Ascending aorta (tissue), 2 donors: ENCODE measurements at places on chromosomes 5 and 9. TPM values are rescaled to one million over a fixed set of nuclear protein-coding genes. Genes with fewer than 3 reads are reported as not detected.
A peak's percentile ranks its signal among the peaks of the same experiment; 100 is the strongest.

GRCh38 chr5:156883316-156883875, 33.3 kb downstream of the PPP1R2B start:
- no peak for DNase-seq

The LHX2 gene
- total RNA-seq = not detected

DNA sequence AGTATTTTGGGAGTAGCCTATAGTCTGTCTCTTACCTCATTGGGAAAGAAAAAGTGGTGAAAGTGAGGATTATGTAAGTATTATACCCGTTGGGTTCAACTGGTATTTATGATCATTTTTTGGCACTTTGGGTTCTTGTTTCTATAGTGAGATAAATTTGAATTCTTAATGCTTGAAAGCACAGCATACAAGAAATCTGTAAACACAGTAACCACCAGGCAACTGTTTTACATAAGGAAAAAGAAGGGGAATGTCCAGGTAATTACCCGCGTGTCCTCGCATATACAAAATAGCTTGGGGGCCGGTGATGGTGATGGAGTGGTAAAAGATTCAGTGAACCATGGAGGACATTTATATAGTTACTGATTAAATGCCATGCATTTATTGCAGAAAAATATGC, 60.5 kb downstream of the BASP1 start:
- DNase-seq = no peak

- no peak for DNase-seq
Observed at GRCh38 chr5:128551476-128551875, 13.4 kb upstream of the FBN2 start.

DNA sequence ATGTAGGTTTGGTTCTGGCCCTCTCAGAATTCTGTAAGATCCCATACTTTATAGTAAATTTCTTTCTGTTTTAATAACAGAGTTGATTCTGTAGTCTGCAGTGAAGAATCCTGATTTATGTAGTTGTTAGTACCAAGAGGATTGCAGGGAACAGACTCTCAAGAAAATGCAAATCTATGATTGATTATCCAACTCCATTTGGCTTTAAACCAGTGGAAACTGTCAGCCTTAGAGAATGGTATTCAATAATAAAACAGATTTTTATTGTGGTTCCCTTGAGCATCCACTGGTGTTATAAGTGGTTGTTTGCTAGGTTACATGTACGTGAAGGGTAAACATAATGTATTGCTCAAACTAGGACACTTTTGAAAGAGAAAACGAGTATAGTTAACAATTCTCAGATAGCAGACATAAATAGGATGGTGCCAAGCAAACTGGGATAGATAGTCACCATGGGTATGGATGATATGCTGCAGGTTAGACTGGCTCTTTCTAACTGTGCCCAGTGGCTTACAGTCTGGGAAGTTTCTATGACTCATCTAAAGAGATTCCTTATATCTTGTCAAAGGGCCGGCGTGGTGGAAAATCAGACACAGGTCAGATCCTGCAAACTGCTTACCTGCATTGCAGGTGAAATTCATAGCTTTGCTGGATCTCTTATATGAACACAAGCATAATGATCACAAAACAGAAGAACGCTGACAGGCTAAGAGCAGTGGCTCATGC, 41.7 kb upstream of the RPS23 start:
- DNase-seq = no peak

- no peak for DNase-seq
Observed at GRCh38 chr5:143372187-143372829, 31.2 kb downstream of the NR3C1 start.

The IFNA5 gene
- total RNA-seq = 4.0 TPM

GRCh38 chr9:124198331-124198730, 59.4 kb upstream of the NEK6 start:
- DNase-seq = peak; percentile 33

The FGD3 gene
- total RNA-seq = 20.8 TPM

DNA sequence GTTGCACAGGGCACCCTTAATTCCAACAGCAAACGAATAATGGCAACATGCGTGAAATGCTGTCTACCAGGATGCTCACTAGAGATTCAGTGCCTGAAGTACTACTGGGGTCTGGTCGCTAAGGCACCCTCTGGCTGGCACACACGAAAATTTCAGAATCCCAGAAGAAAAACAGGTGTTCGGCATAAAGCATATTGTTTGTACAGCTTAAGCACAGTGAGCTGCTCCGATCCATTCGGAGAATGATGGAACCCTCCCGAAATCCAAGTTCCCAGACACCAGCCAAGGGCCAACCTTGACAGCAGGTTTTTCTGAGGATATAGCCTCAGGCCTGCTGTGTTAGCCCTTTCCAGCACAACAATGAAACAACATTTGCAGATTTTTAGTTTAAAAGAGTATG, 61.4 kb upstream of the ALDH1B1 start:
- peak; percentile 13 for DNase-seq

The MCTP1 gene
- total RNA-seq = 112 TPM

DNA sequence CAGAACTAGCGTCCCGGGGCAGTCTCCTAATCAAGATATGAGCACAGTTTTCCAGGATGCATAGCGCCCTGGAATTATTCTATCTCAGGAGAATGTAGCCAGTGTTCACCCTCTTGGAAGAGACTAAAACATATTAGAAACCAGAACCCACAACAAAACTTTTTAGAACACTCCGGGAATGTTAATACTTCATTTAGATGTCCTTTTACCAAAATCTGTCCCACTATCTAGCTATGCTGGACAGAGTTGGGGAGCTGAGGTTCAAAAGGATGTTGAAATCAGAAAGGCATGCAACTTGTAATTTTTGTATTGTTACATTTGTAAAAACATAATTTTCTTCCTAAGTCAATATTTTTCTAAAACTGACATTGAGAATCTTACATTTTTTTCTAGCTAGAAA, 386.5 kb upstream of the RFX3 start:
- no peak for DNase-seq

GRCh38 chr9:98732801-98733200, 24.1 kb upstream of the GABBR2 start:
- DNase-seq = no peak

GRCh38 chr9:134492281-134492691, 149.3 kb upstream of the COL5A1 start:
- peak; percentile 71 for DNase-seq

The LRRC70 gene
- total RNA-seq = 11.8 TPM

DNA sequence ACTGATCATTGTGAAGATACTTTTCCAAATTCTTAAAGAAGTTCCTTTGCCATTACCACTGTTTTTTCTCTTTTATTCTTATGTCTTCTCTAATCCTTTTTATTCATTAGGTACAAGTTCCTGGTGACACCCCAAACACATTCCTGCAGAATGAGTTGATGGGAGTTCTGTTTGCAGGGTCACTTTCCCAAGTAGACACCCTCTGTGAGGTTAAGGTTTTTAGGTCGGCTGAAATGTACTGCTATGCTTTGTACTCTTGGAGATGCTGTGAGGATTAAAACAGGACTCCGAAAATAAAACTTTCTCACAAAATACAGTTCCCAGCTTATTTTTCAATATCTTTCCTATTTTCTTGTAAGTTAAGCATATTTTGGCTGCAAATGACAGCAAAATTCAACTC, 143.3 kb upstream of the TLE4 start:
- DNase-seq = no peak

The SPINK6 gene
- total RNA-seq = not detected

- no peak for DNase-seq
Observed at GRCh38 chr5:35274839-35275509, 44.7 kb upstream of the PRLR start.

DNA sequence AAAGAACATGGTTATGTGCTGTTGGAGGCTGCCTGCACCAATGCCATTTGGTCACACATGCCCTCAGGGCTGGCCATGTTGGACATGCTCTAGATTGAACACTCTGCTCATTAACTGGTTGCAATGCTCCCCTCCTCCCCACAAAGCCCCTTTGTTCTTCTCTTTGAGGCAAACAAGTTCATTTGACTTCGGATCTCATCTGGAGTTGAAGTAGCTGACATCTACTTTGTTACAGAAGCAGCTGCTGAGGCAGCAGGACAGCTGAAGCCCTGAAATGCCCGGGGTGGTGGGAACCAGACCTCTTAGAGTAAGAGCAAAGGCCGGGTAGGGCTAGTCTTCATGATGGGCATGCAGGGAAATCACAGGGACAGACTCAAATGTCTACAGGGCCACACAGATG, 123.5 kb downstream of the APBA1 start:
- no peak for DNase-seq

GRCh38 chr9:22169243-22169642, 160.1 kb upstream of the CDKN2B start:
- no peak for DNase-seq

DNA sequence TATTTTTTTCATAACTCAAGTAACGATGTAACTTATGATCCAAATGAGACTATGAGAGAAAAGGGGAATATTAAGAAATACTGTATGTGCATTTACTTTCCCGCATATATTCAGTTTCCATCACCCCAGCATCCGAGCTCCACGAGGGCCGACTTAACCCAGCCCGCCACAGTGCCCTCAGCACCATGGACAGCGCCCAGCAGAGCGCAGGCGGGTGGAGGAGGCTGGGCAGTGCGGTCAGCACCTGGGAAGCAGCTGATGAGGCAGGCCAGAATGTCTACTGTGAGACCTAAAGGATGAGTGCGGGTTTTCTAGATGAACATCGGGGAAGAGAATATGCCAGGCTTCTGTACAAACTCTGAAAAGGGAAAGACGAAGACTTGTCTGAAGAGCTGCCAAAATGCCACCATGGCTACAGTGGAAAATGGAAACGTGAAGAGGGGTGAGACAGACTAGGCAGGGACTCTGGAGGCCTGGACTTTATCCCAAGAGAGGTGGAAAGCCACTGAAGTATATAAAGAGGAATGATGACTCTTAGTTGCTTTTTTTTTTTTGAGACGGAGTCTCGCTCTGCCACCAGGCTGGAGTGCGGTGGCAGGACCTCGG, 34.5 kb upstream of the MED27 start:
- DNase-seq = no peak

The NRARP gene
- total RNA-seq = 51.7 TPM

DNA sequence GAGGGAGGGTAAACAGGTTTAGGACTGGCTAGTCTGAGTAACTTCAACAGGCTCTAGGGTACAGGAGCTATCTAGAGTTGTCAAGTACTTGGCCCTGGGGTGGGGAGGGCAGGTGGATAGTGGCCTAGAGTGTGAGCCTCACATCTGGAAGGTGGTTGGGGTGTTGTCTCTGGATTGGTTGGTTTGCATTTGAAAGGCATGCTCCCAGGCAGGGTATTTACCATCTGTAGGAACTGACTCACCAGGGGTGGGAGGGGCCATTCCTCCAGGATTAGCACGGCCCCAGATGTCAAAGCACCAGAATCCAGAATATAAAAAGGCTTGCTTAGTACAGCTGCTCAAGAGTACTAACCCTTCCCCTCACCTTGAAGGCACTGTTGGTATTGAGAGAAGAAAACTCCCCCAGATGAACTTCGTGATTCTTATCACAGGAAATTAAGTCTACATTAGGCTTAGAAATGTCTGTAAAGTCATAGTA, 193.3 kb downstream of the NTRK2 start:
- no peak for DNase-seq

- DNase-seq = no peak
Observed at GRCh38 chr9:2120926-2121689, 106.0 kb downstream of the SMARCA2 start.

DNA sequence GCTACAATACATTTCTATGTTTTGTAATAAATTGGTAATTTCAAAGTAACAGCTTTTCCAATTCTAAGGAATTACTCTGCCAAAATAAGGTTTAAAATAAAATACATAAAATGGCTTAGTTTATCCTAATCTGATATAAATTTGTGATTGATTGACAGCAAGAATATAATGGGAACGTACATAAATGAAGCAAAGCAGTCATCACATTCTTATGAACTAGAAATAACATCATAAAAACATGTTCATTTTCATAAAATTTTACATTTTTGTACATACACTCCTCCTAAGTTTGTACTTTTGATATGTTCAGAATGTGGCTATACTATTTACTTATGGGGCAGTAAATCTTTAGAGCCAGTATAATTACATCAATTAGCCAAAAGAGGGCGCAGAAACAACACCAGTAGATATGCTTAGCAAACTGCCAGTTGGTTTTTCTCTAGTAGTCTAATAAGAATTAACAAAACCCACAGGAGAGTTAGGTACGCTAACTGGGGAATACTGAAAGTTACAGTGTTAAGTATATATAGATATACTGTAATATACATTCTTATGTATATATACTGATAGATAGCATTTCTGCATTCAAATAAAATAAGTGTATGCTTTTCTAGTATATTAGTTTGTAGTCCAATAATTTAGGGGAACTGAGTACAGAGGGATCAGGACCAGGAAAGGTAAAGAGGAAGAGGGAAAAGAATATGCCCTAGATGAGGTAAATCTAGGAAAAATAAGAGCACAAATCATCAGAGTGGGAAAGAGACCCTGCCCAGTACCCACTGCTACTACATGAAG, 76.8 kb downstream of the ZDHHC21 start:
- no peak for DNase-seq

The SHISAL2B gene
- total RNA-seq = not detected

GRCh38 chr5:73607228-73607627, 18.8 kb upstream of the ARHGEF28 start:
- DNase-seq = no peak

The CARD6 gene
- total RNA-seq = 8.2 TPM

DNA sequence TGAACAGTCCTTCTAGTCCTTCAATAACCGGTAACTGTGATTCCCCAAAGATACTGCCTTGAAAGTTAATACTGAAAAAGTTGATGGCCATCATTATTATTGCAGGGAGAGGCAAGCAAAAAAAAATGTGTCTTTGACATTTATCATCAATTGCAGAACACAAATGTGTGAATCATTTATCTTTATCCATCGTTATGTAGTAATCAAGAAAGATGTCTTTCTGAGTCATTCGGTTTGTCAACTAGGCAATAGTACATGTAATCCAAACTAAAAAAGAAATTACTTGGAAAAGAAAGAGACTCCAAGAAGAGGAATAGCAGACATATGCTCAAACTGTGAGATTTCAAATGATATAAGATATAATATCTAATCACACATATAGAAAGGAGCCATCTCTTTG, 473.0 kb downstream of the CETN3 start:
- no peak for DNase-seq

DNA sequence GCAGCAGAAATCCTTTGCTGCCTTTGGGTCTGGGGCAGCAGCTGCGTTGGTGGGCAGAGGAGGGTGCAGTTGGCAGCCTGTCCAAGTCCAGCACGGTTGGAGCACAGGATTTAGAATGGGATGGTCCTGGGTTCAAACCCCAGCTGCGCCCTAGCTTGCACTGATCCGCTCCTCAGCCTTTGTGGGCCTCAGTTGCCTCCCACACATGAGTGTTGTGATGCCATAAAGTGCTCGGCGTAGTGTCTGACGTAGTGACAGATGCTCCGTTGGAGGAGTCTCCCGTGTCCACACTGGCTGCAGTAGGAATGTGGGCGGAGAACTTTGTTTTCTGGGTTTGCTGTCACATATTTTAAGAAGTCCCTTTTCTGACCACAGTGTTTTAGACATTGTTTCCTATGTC, 36.0 kb downstream of the SLC46A2 start:
- peak; percentile 24 for DNase-seq

The CDH9 gene
- total RNA-seq = not detected

- DNase-seq = no peak
Observed at GRCh38 chr9:69427286-69427685, 102.3 kb downstream of the ENTREP1 start.

DNA sequence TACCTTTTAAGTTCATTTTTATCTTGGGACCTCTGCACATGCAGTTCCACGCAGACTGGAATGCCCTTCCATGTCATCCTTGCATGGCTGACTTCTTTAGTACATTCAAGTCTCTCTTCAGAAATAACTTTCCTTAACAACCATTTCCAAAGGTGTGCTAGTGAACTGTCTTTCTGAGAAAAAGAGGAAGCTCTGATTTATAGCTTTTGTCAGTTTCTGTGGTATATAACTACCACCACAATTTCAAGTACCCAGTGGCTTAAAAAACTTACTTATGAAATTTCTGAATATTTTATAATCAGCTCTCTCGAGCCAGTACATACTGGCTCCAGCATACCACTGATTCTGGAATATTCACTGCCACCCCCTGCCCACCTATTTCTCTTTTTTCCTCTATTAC, 1613.8 kb downstream of the MAT2B start:
- no peak for DNase-seq
